ENCODE measurements at places on chromosomes 6 and 20. TPM values are rescaled to one million over a fixed set of nuclear protein-coding genes. Genes with fewer than 3 reads are reported as not detected.
A peak's percentile ranks its signal among the peaks of the same experiment; 100 is the strongest.

ALDH8A1 gene
- total RNA-seq = 1.5 TPM

SAMD5 gene
- total RNA-seq = not detected

SLC18B1 gene
- total RNA-seq = 25.9 TPM

AIF1 gene
- total RNA-seq = not detected

DEFB127 gene
- total RNA-seq = not detected

ADGRF4 gene
- total RNA-seq = 7.3 TPM

CLVS2 gene
- total RNA-seq = not detected

SMLR1 gene
- total RNA-seq = not detected

HTR1E gene
- not detected for total RNA-seq

NPEPL1 gene
- 18.1 TPM for total RNA-seq

- DNase-seq = no peak
Observed at GRCh38 chr6:3175715-3176402, 18.5 kb upstream of the TUBB2A start.

- no peak for DNase-seq
Observed at GRCh38 chr6:105644073-105644489, 241.2 kb upstream of the PREP start.

DNA sequence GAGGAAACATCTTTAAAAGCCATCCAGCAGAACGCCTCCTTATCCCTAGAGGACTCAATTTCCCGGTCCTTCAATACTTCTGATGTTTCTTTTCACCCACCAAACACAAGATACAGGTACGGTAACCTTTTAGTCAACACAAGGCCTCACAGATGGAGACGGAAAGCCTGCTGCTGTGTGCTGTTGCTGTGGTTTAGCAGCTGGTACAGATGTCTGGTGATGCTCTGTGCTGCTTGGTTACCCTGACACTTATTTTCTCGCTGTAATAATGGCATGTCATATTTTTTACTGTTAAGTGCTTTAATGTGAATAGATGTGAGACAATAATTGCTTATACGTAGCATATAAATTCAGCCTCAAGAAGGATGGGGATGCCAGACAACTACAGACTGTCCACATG is 25.3 kb downstream of the GMDS start:
- no peak for DNase-seq

- no peak for DNase-seq
Observed at GRCh38 chr6:168404560-168404959, 36.4 kb upstream of the SMOC2 start.

- DNase-seq = no peak
Observed at GRCh38 chr6:7515363-7515762, 26.1 kb upstream of the DSP start.

DNA sequence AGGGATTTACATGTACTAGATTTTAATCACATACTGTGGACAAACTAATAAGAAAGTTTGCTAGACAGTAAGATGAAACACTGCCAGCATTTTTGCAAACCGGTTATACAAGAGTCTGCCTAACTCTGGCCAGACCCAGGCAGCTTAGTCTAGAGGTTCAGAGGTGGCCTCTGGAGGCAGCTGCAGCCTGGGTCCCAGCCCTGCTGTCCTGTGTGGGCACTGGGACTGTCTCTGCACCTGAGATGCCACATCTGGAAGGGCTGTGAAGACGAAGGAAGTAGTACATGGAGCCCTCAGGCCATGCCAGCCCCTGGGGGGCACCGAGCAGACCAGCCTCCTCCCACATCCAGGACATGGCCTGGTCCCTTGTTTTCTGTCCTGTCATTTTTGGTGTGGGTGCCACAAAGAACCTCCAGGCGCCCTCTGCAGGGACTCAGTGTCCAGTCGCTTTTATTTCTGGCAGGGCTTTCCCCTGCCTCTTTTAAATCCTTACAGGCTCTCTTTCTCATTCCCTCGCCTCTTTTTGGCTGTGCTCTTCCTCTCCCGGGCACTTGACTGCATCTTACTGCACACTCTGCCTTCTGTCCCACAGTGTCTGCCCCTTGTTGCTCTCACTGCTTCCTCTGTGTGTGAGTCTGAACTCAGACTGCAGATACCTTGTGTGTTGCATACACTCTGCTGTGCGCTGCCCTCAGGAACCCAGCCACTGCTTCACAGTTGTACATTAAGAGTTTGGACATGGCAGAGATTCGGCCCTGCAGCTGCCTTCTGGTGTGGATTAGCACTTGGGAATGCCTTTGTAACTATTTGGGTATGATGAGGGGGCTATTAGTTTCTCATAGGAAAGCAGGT is 216.7 kb downstream of the ZDHHC14 start:
- DNase-seq = peak; percentile 44

- no peak for DNase-seq
Observed at GRCh38 chr6:111737065-111737521, 131.4 kb upstream of the TRAF3IP2 start.

DNA sequence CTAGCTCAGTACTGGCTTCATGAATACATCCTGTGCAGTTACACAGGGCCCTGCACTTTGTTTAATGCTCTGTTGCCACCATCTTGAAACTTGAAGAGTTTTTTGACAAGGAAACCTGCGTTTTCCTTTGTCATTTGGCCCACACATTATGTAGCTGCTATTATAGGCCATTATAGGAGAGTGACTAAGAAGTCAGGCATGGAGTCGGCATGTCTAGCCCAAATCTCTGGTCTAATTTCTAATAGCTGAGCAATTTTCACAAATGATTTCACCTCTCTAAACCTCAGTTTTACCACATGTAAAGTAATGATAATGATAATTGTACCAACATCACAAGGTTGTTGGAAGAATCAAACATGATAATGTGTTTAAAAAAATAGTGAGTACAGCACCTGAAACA is 67.1 kb upstream of the MYLIP start:
- no peak for DNase-seq

DNA sequence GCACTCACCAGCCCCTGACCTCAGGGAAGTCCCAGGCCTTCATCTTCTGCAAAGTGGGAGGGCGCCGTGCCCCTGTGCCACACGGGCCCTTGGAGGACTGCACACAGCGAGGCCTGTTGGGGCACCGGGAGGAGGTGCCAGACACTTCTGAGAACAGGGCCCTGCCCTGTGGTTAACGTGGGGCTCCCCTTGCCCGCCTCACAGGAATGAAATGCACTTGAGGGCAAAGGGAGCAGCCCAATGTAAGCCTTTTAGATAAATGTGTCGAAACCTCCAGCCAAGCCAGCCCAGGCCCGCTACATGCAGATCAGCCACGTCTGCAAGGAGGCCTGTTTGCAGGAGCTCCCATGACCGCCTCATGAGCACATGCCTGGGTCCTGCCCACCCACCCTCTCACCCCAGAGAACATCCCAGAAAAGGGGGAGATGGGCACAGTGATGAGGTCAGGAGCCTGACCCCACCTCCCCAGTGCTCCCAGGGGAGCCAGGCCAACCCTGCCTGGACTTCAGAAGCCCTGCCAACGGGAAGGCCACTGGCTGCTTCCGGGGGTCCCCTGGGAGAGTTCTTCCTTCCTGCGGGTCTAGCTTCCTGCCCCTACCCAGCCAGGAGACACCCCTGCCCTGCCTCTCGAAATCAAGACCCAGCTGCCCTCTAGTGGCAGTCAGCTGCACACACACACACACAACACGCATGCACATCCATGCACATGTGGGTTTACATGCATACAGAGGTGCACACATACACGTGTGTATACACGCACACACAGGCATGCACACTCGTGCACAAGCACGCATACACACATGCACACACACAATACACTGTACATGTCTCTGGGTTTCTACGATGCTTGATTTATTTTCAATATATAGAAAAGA is 178.7 kb downstream of the TAF4 start:
- DNase-seq = peak; percentile 64

- no peak for DNase-seq
Observed at GRCh38 chr20:41279546-41280225, 37.8 kb downstream of the ZHX3 start.

- no peak for DNase-seq
Observed at GRCh38 chr6:151412909-151413308, 21.6 kb upstream of the ZBTB2 start.

- DNase-seq = no peak
Observed at GRCh38 chr20:23094927-23095326, 8.8 kb upstream of the CD93 start.

GRCh38 chr6:98343004-98343403 is 491.4 kb upstream of the POU3F2 start:
- DNase-seq = no peak

GRCh38 chr20:49519212-49519712 is 36.8 kb upstream of the KCNB1 start:
- DNase-seq = no peak

- DNase-seq = no peak
Observed at GRCh38 chr6:7883381-7883780, 27.2 kb downstream of the TXNDC5 start.

All from Calu3 (cell line).